ENCODE measurements at places on chromosomes 13 and 19.

DNA sequence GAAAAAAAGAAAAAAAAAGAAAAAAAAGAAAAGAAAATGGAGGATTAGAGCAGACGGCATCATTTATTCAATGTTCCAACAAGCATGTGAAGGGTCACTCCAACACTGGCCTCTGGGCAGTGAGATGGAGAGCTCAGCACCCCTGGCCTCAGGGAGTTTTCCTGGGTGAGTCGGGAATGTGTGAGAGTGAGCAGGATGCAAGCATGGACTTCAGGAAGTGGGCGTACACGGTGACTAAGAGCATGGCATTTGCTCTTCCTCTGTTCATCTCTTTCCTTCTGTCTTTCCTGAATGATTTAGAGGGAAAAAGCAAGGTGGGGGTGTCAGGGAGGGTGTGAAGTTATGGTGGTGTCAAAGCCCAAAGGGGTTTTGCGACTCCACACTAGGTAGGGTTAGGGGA is 682 bp upstream of the CABP5 start:
- DNase-seq, result no peak

DNA sequence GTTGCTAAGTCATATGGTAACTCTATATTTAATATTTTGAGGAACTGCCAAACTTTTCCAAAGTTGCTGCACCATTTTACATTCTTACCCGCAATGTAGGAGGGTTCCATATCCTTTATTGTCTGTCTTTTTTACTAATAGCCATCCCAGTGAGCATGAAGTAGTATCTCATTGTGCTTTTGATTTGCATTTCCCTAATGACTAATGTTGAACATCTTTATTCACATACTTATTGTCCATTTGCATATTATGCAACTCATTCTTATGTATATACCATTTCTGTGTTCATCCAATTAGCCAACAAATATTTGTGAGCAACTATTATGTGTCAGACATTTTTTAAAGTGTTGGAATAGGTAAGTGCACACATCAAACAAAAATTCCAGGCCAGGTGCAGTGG is 20.4 kb upstream of the ATP8A2 start:
- DNase-seq, result no peak

DNA sequence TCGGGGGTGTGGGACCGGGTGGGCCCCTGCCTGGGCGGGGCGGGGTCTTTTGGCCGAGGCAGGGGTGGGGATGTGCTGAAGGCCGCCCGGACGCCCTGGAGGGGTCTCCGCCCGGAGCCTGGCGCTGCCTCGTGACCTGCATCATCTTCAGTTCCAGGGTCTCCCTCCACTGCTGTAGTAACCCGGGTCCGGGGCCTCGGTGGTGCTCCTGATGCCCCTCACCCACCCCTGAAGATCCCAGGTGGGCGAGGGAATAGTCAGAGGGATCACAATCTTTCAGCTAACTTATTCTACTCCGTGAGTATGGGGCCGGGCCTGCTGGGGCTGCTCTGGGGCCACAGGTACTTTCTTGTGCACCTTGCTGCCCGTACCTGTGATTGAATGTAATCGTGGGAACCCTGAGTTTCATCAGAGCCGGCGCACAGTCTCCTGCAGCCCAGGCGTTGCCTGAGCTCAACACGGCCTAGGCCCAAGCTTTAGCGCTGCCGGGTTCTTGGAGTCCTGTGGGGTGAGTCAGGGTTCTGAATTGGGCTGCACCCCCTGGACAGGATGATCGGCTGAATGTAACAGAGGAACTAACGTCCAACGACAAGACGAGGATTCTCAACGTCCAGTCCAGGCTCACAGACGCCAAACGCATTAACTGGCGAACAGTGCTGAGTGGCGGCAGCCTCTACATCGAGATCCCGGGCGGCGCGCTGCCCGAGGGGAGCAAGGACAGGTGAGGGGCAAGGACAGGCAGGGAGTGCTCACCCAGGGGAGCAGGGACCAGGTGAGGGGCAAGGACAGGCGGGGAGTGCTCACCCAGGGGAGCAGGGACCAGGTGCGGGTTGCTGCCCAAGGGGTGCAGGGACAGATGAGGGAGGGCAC is 10.5 kb downstream of the PEAK3 start:
- DNase-seq, result no peak

GRCh38 chr19:14563989-14564651 is 7.7 kb downstream of the NDUFB7 start:
- DNase-seq, result no peak

DNA sequence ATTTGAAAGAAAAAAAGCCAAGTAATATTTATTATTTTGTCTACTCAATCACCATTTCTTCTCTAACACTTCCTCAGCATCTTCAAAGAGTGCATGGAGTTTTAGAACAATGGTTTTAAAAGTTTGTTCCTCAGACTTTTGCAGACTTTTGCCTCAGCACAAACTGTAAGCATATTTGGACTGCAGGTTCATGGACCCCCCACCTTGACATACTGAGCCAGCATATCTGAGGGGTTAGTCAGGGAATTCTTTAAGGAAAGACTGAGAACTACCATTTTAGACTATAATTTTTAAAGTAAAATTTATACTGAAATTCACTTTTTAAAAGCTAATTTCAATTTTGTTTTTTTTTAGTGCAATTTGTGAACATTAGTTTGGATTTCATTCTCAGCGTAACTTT is 1676.8 kb upstream of the PCDH20 start:
- no peak for DNase-seq

DNA sequence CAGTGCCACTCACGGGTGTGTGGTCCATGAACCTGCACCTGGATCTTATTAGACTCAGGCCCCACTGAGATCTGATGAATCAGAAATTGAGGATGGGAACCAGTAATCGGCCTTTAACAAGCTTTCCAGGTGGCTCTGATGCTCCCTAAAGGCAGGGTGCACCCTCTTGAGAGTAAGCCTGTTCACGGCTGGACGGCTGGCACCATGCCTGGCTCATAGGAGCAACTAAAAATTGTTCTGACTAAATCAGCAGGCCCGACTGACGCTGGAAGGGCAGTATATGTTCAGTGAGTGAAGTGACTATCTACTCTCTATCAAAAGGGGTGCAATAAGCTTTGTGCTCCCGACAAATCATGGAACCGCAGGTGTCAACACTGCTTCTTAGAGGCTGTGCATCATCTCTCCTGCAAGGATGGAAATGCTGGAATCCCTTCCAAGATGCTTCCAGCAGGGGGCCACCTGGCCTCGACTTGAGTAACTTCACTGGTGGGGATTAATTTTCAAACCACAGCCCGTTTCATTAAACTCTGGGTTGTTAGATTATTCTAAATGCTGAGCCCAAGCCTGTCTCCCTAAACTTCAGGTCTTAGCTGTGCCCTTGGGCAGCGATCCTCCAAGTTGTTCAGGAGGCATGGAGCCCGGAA is 28.4 kb downstream of the TMTC4 start:
- DNase-seq, result peak; percentile 9

DNA sequence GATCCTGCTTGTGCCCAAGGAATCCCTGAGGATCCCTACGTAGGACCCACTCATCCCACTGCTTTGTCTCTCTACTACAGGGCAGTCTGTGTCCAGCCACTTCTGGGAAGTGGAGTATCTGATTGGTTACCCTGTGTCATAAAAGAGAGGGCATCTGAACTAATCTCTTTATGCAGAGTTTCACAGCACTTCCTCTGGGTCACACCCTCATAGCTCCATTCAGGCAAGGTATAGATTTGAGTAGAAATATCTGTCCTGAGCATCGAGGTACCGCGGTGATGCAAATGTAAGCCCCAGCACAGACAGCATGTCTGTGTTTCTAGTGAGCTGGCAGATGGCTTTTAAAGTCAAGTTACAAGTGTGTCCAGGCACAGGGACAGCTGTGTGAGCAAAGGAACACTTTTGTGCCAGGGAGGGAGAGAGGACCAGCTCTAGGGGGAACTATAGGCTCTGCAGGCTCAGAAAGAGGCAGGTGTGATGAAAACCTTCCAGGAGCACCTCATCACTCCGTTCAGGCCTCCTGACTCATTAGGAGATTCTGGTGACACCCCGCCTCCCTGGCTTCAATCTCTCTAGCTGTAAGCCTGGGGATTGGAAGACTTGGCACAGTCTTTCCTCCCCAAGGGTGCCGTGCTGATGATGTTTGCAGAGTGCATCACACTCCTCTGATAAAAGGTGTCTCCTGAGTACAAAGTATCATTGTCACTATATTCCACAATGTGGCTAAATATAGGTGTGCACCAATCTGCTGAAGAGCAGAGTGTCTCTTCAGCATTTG is 84.3 kb upstream of the UBL3 start:
- DNase-seq, result peak; percentile 6

GRCh38 chr13:39602277-39602613 is 748 bp downstream of the LHFPL6 start:
- DNase-seq, result no peak

GRCh38 chr13:106385654-106386053 is 149.8 kb downstream of the EFNB2 start:
- DNase-seq, result no peak

DNA sequence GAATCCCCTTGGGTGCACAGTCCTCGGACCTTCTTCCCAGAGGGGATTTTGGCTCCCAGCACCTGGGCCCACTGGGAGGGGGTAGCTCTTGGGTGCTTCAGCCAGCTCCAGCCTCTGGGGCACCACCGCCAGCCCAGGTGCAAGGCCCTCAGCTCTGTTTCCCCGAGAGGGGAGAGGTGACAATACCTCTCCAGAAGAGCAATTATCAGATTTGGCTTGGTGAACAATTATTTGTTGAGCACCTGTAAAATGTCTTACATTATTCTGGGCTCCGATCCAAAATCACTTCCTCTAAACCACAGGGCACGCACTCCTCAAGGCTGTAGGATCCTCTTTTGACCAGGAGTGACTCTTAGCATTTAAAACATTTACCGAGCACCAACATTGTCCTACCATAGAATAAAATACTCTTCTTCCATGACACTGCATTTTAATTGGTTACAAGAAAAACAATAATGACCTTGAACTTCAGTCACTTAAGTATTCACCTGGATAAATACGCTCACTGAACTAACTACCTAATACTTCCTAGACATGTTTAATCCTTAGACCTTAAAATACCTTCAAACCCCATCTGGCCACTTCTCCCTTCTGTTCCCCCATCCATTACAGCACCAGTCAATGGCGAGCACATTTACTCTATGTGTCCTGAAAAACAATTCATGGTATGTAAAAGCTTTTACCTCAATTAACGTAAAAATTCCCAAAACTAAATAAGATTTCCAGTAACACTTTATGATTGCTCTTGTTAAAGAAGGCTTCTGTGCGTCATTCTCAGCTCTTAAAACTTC is 54.8 kb downstream of the ABCC4 start:
- peak; percentile 55 for DNase-seq

DNA sequence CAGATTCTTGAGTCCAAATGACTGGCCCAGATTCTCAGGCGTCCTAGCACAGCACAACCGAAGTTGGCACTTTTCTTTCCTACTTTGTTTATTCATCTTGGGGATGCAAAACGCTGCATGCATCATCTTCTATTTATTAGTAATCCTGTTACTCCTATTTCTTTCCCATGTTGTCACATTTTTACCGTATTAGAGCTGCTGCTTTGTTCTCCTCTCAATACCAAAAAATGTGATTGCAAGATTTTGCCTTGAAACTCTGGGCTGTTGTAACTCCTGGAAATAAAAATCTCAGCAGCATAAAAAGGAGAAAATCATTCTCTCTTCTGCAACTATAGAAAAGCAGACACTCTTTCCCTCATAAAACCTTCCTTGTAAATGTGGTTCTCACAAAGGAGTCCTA is 12.9 kb upstream of the IGSF23 start:
- no peak for DNase-seq

- DNase-seq, result no peak
Measured at GRCh38 chr19:49496574-49497008, 357 bp downstream of the RPS11 start.

DNA sequence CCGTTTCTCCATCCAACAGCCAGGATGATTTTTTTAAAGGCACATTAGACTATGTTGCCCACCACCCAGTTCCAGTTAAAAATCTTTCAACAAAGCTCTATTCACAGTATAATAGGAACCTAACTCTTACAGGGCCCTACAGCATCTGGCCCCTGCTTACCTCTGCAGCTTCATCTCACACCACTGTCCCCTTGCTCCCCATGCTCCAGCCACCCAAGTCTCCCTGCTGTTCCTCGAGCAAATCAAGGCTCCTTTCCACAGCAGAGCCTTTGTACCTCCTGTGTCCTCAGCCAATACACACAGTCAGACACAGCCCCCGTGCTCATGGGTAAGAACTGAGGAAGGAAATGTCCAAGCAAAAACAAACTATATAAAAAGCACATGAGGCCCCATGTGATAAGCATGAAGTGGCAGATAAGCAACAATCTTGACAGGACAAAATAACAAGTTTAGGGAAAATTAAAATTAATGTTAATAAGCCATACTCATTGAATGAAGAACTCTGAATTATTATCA is 67.5 kb downstream of the TSC22D1 start:
- no peak for DNase-seq

DNA sequence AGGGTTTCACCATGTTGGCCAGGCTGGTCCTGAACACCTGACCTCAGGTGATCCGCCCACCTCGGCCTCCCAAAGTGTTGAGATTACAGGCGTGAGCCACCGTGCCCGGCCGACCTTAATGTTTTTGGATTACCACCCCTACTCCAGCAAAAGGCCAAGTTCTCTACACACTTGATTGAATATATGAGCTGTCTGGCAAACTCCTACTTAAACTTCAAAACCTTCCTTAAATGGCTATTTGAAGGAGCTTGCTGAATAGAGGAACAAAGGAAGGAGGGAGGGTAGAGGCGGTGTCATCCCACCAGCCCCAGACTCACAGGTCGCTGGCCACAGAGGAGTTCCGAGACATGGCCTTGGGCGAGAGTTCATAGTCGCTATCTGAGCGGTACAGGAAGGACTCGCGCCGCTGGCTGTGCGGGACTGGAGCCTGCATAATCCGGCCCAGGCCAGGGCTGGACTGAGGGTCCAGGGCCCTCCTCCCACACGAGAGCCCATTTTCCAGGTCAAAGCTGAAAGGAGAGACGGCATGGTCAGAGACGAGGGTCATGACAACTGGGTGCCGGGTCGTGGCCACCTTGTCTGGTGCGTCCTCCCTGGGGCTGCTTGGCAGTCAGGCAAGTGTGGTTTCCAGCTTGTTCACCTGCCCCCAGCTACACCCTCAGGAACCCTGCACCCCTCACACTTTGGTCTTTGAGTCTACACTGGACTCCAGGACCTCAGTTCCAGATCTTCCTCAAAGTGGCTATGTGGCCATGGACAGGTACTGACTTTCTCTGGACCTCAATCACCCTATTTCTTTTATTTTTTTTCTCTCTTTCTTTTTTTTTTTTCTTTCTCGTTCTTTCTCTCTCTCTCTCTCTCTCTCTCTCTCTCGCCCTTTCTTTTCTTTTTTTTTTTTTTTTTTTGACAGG is 4.2 kb downstream of the PDE4C start:
- no peak for DNase-seq

DNA sequence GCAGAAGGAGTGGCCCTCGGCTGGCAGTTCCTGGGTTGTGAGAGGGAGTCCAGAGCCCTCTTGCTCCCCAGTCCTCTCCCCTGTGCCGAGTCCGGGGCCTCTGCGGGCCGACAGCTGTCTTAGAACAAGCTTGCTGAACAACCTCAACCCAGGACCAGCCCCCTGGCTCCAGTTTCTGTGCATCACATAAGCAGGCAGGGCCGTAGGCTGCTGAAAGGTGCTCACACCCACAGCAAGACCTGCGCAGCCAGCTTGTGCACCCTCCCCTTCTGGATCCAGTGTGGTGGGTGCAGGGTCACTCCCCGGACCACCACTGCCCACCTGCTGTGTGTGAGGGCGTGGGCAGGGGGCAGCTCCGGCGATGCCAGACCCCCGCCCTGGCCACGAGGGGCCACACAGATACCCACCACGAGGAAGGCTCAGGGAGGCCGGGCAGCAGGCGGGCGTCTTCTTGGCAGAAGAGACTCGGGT is 25.2 kb upstream of the F7 start:
- DNase-seq, result no peak

Measured in NCI-H2107 (cell line).